Stimulated activated naive CD4-positive, alpha-beta T cell treated with Interleukin-2 at 50 U/mL for 16 hours (primary cell): ENCODE measurements at places on chromosomes 4 and X.

- DNase-seq, result no peak
Measured at GRCh38 chr4:114320126-114320525, 278.5 kb upstream of the UGT8 start.

GRCh38 chrX:118570209-118570608 lies 74.6 kb downstream of the DOCK11 start:
- no peak for DNase-seq

- no peak for DNase-seq
Measured at GRCh38 chrX:14670819-14671218, 141.5 kb downstream of the GLRA2 start.

- no peak for DNase-seq
Measured at GRCh38 chr4:67700116-67700737, 728 bp downstream of the UBA6 start.

GRCh38 chr4:23234018-23234417 lies 541.3 kb downstream of the GBA3 start:
- DNase-seq, result no peak

DNA sequence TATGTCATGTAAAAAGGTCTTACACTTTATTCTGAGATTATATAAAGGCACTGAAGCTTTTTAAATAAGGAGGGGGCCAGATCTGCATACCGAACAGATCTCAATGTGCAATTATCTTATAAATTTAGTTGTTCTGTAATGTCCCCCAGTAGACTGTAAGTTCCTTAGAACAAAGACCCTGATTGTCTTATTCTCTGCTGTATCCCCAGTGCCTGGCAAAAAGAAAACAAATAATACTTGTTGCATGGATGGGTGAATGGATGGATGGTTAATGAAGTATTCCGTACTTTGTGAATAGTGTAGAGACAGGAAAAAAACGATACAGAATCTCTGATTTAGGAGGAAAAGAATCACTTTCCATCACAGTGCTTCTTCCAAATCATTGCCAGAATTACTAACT lies 141.5 kb downstream of the CHM start:
- no peak for DNase-seq

DNA sequence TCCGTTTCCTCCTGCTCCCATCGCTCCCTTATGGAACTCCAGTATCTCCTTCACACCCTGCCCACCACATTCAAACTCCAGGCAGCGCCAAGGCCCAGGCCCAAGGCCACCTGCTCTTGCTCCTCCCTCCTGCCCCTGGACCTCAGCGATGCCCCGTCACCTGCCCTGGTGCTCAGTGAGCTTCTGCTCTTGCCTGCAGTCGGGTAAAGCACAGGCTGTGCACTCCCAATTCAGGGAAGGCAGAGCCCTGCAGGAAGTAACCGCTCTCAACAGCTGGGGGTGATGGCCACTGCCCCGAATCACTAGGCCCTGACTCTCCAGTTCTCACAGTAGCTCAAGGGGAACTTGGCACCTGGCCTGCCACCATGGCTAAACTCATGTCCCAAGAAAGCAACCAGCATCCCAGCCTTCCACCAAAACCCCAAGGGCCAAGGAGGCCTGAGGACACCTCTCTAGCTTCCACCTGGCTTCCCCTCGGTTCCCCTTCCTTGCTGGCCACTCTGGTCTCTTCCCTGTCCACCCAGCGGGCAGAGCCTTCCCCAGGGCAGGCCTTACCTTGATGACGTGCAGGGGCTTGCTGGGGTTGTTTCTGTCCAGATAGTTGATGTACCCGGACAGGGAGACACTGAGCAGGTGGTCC lies 29.3 kb downstream of the WDR1 start:
- no peak for DNase-seq

GRCh38 chr4:139576219-139576618 lies 20.2 kb upstream of the SETD7 start:
- no peak for DNase-seq

GRCh38 chr4:10092481-10093270 lies 23.9 kb downstream of the WDR1 start:
- DNase-seq, result no peak

DNA sequence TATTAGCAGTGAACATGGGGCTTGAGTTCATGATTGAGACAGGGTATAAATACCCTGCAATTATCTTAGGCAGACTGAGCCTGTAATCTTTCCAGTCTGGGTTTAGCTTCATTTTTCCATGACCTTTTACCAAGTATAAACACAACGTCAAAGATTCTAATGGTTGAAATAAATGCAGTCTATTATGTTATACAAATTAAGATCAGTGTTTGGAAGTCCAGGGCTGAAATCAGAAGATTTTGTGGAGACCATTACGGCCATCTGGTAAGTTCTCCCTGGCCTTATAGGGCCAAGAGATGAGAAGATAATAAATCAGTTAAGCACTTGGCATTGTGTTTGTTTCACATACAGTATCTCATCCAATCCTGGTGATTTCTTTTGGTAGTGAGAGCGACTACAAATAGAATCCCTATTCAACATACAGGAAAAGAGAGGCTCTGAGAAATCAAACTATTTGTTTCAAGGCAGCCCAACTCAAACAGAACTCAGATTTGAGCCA lies 425.8 kb downstream of the PACRGL start:
- no peak for DNase-seq

- DNase-seq, result no peak
Measured at GRCh38 chr4:114108869-114109268, 129.4 kb upstream of the ARSJ start.

- DNase-seq, result no peak
Measured at GRCh38 chr4:176875446-176875930, 82.8 kb upstream of the VEGFC start.

- no peak for DNase-seq
Measured at GRCh38 chrX:79159800-79160199, 15.3 kb downstream of the GPR174 start.

GRCh38 chrX:77342004-77342403 lies 105.2 kb upstream of the FGF16 start:
- DNase-seq, result no peak

DNA sequence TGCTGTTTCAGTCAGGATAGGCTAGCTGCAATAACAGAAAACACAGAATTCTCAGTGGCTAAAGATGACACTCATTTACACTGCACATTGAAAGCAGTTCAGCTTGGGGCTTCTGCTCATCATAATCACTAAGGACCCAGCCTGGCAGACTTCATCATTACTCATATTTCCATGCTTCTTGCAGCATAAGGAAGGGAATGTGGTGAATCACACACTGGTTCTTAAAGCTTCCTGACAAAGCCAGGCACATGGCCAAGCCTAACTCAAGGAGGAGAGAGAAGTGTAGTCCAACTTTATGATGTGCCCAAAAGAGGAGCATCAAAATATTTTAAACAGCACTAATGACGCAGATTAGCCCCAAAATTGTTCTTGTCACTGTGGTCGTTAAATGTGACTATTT lies 186.5 kb downstream of the BANK1 start:
- DNase-seq, result no peak

- no peak for DNase-seq
Measured at GRCh38 chr4:119870856-119871255, 195.8 kb downstream of the MAD2L1 start.

DNA sequence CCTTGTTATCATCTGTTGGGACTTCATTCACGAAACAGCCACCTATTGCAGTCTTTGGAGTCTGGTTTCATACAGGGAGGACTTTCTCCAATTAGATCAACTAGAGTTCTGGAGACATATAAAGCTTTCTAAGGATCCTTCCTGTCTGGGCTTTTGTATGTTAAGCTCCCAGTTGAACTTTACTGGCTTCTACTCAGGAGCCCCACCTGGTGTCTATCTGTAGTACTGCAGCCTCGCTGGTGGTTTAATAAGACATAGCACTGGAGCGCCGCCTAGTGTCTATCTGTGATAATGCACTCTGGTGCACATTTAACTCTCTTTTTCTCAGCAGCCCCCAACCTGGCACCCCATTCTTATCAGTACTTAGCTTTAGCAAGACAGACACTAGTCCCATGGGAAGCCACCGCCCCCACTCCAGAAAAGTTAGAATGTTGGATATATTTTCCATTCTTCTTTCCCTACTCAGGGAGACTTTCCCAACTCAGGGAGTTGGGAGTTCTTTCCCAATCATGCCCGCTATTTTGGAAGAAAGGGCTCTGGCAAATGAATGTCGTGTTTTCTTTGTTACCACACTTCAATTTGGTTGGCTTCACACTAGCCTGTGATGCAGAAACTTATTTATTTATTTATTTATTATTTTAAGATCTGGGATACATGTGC lies 36.9 kb upstream of the SYTL4 start:
- peak; percentile 79 for DNase-seq

DNA sequence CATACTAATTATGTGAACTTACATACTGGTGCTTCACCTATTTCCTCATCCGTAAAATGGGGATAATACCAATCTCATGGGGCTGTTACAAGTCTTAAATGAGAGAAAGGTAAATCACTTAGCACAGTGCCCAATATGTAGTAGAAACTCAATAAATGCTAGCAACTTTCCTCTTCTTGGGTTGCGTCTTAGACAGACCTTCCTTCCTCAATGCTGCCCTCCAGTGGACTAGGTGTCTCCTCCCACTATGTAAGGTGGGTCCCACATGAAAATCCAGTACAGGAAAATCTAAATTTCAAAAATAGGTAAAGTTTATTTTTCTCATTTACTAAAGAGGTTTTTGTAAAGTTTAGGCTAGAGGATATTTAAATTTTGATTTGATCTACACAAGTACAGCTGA lies 20.6 kb downstream of the ZDHHC9 start:
- DNase-seq, result peak; percentile 30

GRCh38 chrX:74015379-74016019 lies 288.5 kb upstream of the ZCCHC13 start:
- peak; percentile 18 for DNase-seq

DNA sequence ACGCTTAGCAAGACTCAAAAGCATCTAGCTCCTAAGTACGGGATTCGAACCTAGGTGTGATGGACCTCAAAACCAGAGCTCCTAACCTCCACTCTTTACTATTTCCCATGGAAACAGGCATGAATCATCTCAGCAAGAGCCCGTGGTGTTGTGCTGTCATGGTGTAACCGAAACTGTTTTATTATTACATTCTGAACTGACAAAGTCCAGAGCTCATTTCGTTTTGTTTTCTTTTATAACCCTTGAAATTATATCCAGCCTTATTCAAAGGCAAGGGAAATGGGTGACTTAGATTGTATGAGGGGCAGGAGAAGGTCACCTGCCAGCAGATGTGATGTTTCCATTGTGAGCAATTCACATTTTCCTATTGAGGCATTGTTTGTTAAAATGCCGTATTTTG lies 301.1 kb downstream of the FRMPD4 start:
- no peak for DNase-seq

- DNase-seq, result no peak
Measured at GRCh38 chr4:19009881-19010280, 988.3 kb upstream of the LCORL start.

GRCh38 chrX:24260842-24261550 lies 52.9 kb downstream of the SUPT20HL2 start:
- DNase-seq, result no peak

DNA sequence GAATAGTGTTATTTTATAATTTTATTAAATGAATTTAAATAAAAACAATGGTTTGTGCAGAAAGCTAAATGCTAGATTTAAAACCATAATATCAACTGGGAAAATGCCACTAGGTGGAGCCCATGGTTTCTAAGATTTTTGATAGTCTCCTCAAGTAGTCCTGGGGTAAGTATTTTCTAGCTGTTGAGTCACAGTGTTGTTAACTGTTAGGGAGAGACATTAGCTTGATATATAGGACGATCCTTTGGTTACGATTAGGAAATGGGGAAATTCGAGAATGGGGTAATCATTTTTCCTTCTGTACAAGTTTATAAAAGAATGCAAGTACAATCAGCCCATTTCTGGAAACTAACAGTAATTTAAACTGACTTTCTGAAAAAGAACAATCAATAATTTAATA lies 378.4 kb downstream of the ANKRD50 start:
- no peak for DNase-seq

- no peak for DNase-seq
Measured at GRCh38 chr4:169975838-169976796, 50.1 kb downstream of the MFAP3L start.

DNA sequence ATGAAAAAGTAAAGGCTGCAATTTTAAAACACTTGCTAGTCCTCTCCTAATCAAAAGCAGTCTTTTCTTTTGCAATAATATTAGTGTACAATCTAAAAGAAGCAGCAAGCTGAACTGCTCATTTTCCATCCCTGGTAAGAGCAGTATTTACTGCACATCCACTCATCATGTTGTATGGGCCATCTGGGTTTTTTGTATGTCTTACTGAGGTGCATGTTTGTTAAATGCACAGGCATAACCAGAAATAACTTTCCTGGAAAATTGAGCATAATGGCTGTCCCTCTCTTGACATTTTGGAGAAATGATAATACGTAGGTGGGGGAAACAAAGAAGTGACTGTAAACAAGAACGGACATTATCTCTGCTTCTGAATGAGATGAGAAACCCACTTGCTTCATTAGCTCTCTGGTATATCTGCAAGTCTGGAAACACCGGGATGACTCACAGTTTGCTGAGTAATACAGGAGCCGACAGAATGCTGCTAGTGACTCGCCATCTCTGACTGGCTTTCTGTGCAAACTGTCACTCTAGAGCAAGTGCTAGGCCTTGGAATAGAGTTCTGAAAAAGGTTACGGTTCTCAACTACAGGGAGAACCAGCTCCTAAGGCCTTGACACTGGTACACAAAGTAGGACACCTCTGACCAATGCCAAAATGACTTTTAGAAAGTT lies 85.7 kb upstream of the MTM1 start:
- DNase-seq, result peak; percentile 58

- no peak for DNase-seq
Measured at GRCh38 chr4:40916218-40916555, 166.4 kb downstream of the NSUN7 start.

- no peak for DNase-seq
Measured at GRCh38 chr4:54265366-54265765, 36.3 kb downstream of the PDGFRA start.

GRCh38 chrX:14449773-14450172 lies 79.6 kb upstream of the GLRA2 start:
- DNase-seq, result no peak

- peak; percentile 9 for DNase-seq
Measured at GRCh38 chr4:148060264-148061140, 328.6 kb downstream of the ARHGAP10 start.

GRCh38 chrX:49230500-49231232 lies 2.5 kb downstream of the CACNA1F start:
- DNase-seq, result peak; percentile 52

- DNase-seq, result peak; percentile 2
Measured at GRCh38 chrX:71650333-71650969, 16.9 kb upstream of the LOC101059915 start.

GRCh38 chrX:44017676-44018075 lies 44.5 kb upstream of the NDP start:
- no peak for DNase-seq
